ENCODE measurements at places on chromosomes 1 and 21. TPM values are rescaled to one million over a fixed set of nuclear protein-coding genes. Genes with fewer than 3 reads are reported as not detected.
A peak's percentile ranks its signal among the peaks of the same experiment; 100 is the strongest.

GRCh38 chr1:15188678-15189077 is 35.1 kb downstream of the TMEM51 start:
- no peak for ATAC-seq

The SMCP gene
- not detected for total RNA-seq

The PYCR2 gene
- 63.2 TPM for total RNA-seq

DNA sequence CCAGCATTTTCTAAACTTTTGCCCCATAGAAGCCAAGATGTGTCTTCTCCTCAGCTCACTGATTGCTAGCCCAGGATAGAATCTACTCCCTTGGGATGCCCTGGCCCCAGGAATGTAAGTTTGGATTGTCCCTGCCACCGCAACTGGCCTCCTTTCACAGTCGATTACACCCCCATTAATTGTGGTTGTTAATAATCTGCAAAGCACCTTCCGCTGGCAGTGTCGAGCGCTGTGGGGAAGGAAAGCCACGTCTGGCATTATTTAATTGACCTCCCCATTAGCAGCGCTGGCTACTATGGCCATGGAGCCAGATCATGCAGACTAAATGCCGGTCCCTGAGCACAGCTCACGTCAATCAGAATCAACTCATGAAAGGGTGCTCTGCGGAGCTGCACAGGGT is 597.3 kb upstream of the PLXNA2 start:
- no peak for ATAC-seq

DNA sequence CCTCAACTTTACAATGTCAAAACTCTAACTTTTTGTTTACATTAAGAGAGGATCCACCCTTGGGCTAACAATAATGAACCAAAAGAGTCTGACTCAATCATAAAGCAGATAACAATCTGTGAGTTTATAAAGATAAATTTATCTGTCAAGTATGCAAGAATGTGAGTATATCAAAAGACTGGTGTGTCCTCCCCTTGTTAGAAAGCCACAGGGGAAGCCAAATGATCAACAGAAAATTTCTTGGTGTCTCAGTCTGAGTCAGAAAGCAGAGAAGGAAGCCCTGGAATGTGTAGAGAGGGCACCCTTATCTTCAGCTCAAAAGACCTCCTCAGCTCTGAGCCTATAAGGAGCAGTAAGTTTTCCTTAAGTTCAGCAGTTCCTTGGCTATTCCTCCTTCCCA is 13.9 kb upstream of the PDIK1L start:
- peak; percentile 9 for ATAC-seq

- ATAC-seq, result no peak
These were observed 141.3 kb upstream of the NCAM2 start for GRCh38 chr21:20856926-20857325.

DNA sequence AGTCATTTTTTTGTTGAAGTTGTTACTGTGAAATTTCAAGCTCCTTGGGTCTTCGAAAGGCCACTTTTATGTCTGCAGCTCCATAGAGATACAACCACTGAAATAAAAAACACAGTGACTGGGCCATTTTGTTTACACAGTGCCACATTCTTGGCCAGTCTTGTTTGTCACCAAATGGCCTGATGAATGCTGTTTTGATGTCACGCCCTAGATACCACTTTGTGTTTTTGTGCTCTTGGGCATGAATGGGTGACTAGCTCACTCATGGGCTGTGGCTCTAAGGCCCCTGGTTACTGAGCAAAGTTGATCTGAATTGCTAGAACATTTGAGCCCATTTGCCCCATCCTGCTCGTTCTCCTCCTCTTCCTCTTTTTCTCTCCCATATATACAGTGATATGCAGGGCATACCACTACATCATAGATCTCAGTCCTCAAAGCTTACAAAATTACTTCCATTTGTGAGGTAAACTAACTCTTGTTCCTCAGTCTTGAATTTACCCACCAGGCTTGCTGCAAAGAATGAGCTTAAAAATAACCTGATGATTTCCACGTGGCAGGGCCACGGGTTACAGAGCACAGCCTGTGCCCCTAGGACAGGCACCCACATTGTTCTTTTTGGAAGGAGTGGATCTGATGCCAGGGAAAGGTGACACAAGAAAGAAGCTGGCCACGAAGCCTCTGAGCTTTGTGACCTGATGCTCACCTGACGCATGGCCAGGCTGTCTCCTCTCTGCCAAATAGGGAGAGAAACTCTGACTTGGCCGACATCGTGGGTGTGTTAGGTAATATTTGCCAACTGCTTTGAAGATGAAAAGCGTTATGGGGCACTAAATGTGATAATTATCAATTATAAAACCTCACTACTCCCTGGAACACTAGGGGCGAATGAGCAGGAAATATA is 92.4 kb downstream of the RUNX1 start:
- ATAC-seq, result peak; percentile 51

- no peak for ATAC-seq
These were observed 17.6 kb downstream of the MEGF6 start for GRCh38 chr1:3593745-3594144.

DNA sequence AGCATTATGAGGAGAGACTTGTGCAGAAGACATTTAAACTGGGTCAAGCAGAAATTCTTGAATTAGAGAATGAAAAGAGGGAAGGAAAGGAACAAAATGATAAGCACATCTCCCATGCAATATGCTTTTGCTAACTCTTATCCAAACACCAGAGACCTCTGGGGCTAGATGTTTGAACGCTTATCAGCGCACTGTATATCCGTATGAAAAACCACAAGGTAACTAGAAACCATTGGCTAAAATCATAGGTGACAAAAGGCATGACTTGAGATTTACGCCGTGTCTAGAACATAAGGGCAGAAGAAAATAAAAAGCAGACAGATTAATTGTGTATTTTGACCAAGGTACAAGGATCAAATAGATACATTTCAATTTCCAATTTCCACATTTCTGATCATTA is 38.0 kb upstream of the TIAM1 start:
- no peak for ATAC-seq

The TMPRSS15 gene
- not detected for total RNA-seq

DNA sequence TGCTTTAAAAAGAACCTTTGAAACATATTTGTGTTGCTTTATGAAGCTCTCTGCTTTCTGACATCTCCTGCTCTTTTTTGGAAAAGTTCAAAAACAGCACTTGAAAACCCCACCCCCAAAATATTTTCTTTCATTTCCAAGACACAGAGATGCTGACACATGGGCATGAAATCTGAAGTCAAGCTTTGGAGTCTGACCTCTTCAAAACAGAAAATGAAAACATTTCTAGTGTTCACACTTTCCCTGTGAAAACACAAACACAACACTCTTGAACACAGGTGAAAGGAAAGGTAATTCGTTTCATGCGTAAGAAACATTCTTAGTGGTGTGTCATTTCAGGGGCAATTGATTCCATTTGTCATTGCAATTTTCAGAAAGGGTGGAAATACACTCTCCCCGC is 10.8 kb downstream of the NGF start:
- no peak for ATAC-seq

- ATAC-seq, result no peak
These were observed 19.5 kb downstream of the S100B start for GRCh38 chr21:46585191-46585953.

The ELOA gene
- 48.5 TPM for total RNA-seq

DNA sequence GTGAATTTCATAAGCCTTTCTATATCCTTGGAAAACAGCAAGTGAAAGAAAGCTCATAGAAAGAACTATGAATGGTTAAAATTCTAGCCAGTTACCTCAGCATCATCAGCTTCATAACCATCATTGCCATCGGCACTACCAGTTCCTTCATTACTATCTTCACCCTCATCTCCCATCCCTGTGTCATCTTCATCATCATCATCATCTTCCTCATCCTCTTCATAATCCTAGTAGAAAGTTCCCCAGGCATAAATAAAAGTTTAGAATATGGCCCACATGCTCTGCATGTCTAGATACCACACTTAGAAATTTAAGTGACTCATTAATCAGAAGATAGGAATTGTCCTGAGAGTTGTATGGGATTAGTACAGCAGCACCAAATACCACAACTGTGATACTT is 49.0 kb downstream of the TPR start:
- ATAC-seq, result no peak

- ATAC-seq, result no peak
These were observed 54.8 kb downstream of the OSBPL9 start for GRCh38 chr1:51671527-51672325.

The WNT3A gene
- not detected for total RNA-seq

The PHF13 gene
- 14.8 TPM for total RNA-seq

The CCDC18 gene
- 12.7 TPM for total RNA-seq

DNA sequence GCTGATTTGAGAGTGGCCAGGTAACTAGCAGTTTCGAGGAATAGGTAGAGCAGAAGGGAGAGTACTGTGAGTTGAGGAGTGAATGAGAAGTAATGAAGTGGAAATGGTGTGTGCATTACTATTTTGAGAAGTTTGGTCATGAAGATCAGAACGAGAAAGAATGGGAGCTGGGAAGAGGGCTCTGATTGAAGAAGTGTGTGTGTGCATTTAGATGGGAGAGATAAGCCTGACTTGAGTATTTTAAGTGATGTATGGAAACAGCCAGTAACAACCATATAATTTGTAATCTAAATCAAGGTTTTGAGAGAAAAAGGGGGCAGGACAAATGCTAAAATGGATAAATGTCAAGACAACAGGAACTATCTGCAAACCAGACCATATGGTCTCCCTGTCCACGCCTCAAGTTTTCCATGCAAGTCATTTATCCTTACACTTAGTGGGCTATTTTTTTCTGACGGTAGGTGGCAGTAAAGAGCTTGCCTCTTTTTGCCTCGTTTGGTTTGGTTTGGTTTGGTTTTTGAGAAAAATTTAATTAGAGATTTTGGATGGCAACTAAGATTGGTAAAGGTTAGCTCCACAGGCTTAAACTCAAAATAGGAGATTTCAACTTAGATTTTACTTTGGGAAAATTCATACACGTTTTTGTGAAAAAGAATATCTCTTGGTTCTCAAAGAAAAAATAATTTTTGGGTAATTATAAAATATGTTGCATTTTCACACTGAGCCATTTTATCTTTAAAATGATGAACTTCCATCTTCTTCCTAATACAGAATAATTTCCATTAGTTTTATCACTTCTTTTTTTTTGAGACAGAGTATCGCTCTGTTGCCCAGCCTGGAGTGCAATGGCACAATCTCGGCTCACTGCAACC is 9.5 kb upstream of the B3GALNT2 start:
- peak; percentile 63 for ATAC-seq

DNA sequence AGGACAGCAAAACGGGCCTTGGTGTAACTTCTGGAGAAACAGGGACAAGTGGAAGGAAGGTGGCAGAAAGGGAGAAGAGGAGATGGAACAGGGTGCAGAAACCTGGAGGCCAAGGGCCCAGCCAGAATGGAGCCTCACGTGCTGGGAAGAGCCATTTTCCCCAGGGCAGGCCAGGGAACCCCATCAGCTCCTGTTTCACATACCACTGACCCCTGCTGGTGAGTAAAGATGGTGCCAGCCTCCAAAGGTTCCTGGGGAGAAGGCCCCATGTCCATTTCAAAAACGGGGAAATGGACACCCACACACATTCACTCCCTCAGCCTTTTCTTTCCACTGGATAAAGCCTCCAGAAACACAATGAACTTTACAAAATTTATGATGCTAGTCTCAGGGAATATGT is 57.6 kb upstream of the JUN start:
- ATAC-seq, result peak; percentile 51

- ATAC-seq, result no peak
These were observed 3.4 kb downstream of the KIF21B start for GRCh38 chr1:201020040-201020591.

The HSF2BP gene
- 0.50 TPM for total RNA-seq

DNA sequence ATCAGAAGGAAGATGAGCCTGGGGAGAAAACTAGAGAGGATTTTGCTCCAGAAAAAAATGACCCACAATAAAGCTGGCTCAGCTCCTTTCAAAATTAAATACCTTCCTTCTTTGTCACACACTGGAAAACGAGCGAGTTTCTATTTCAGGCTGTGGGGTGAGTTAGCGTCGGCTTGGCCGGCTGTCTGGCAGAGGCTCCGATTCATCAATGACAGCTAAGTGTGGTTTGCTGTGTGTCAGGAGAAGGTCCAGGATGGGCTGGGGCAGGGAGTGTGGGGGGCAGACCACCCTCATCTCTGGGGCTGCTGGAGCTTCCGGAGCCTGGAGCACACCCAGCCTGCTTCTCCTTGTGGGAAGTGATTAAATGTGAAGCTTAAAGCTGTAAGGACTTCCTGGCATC is 120.2 kb downstream of the ETS2 start:
- ATAC-seq, result peak; percentile 19

- peak; percentile 79 for ATAC-seq
These were observed 69.0 kb downstream of the SLC35A3 start for GRCh38 chr1:100038660-100039287.

DNA sequence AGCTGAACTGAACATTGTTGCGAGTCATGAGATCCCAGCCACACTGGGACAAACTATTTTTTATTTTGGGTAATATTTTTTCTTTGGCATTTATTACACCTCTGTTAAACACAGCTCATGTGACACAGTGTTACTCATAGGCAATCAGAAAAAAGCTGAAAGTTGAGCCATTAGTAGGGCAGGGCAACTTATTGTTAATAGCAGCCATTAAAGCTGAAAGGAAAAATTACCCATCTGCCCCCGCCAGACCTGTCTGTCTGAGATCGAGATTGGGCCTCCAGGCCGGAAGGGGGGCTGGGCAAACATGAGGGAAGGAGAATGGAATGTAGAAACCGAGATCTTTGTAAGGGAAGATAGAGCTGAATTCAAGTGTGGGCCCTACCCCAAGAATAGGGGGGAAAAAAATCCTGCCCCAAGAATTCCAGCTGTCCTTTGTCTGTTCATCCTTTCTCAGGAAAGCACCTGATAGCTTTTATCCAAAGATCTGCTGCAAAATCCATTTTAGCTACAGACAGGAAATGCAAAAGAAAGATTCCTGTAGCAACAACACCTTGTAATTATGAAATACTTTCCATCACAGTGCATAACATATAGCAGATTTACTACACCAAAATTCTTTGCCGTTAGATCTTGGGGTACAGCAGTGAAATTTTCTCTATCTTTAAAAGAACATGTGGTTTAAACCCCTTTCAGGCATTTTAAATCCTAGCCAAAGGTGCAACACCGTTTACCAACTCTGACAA is 212.8 kb downstream of the PBX1 start:
- ATAC-seq, result no peak

The CFHR1 gene
- total RNA-seq, result not detected

DNA sequence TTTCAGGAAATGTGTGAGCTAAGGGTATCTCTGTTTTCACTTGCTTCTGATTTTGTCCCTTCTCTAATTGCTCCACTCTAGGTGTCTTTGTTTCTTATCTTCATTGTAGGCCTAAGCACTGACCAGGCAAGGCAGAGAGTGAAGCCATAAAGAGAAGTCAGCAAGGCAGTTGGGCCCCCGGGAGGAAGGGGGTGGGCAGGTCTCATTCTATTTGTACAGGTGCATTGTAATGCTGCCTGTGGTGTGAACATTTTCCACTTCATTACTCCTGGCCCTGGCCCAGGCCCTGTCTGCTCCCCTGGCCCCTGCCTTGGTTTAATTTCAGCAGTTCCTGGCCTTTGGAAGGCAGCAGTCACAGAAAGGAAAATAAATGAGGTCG is 86.4 kb upstream of the JUN start:
- ATAC-seq, result no peak
